ENCODE measurements at places on chromosomes 13 and 19.

DNA sequence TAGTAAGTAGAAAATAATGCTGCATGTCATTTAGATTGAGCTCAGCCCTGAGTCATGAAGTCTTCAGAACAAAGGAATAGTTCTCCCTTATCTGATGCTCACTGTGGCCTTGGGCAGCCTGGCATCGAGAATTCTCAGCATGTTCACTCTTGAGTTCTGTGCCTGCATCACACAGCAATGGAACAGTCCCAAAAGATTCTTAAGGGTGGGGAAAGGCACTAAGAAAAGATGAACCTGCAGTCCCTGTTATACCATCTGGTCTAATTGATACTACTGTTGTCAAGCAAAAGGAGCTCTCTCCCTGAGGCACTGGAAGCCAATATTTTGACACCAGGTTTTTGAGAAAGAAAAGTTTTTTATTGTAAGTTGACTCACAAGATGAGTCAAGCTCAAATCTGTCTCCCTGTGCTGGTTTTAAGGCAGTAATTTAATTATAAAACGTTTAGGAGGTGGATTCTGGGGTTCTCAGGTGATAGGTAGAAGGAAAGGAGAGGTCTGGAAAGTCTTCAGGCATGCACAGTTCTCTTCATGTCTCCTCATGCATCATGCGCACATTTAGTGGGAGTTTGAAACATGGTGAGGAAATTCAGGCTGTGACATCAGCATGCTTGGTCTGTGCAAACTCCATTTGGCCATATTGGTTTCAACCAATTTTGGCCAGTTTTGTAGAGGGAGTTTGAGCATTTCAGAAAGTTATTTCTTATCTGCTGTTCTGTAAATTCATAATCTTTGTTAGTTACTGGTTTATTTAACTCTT is 38.1 kb upstream of the ZNF766 start:
- no peak for DNase-seq

DNA sequence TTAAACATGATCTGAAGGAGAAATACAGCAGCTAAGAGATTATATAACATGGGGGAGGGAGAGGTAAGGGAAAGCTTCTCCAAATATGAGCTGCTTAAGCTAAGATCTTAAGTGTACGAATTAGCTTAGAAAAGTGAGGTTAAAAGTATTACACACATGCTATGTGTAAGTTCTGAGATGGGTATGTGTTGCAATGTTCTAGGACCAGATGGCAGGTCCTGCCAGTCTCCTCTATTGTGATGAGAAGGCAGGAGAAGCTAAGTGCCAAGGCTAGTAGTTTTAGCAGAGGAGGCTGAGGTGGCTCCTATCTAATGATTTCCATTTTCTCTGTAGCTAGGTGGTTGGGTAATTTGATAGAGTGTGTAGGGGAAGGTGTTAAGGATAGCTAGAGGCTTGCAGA is 57.6 kb downstream of the MICU2 start:
- no peak for DNase-seq

GRCh38 chr13:23852351-23852750 is 36.8 kb downstream of the MIPEP start:
- no peak for DNase-seq

DNA sequence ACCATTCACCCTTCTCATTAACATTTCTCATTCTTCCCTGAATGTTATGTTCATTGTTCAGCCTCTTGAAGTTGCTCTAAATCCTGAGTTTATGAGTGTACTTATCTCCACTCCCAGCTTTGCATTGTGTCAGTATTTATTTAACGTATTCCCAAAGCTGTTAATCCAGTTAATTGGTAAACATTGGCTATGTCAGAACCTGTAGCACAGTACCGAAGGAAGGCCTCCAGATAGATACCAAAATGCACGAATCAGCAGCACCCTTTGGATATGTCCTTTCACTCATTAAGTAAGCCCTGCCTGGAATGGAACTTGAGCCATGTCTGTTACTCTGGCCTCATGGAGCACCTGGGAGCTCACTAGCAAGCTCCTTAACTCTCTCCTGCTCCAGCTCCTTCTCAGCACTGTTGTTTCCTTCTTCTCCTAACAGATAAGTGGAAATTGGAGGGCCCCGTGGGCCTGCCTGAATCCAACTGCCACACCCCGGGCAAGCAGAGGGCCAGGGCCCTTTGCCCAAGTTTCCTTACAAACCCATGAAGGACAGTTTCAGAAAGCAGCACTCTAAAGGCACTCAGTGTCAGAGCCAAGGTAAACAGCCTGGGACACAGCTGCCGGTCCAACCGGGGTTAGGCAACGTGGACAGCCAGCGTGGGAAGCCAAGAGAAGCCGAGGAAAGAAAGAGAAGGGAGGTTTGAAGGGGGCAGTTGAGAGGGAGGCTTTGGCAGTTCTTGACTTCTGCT is 155.0 kb upstream of the SERP2 start:
- DNase-seq, result no peak

DNA sequence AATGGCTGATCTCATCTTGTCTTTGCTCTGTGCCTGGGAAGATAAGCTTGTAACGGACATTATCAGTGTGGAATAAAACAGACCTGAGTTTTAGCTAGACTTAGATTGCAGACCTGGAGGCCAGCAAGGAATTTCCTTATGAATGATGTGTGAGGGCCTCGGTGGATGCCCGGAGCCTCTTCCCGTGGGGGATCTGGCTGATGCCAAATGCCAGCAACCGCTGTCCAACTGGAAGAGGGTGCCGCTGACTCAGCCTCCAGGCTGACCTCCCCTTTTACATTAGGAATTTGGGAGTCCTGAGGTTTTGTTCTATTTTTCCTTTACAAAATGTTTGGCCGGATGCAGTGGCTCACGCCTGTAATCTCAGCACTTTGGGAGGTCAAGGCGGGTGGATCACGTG is 19.6 kb upstream of the LILRA2 start:
- no peak for DNase-seq

DNA sequence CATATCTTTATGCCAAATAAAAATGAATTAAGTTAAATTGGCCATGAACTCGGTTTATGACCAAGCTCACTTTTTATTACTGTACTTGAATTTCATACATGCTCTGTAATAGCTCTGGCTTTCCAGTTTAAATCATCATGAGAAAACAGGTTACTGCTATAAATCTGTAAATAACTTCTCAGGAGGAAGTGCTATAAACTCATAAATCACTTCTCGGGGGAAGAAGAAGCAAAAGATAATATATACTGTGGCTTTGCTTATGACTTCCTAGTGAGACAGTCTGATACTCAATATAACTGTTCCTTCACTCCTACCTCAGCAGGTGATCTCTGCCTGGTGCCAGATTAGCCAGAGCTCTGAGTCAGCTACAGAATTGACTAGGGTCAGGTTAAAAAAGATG is 12.5 kb downstream of the SUPT20H start:
- DNase-seq, result no peak

DNA sequence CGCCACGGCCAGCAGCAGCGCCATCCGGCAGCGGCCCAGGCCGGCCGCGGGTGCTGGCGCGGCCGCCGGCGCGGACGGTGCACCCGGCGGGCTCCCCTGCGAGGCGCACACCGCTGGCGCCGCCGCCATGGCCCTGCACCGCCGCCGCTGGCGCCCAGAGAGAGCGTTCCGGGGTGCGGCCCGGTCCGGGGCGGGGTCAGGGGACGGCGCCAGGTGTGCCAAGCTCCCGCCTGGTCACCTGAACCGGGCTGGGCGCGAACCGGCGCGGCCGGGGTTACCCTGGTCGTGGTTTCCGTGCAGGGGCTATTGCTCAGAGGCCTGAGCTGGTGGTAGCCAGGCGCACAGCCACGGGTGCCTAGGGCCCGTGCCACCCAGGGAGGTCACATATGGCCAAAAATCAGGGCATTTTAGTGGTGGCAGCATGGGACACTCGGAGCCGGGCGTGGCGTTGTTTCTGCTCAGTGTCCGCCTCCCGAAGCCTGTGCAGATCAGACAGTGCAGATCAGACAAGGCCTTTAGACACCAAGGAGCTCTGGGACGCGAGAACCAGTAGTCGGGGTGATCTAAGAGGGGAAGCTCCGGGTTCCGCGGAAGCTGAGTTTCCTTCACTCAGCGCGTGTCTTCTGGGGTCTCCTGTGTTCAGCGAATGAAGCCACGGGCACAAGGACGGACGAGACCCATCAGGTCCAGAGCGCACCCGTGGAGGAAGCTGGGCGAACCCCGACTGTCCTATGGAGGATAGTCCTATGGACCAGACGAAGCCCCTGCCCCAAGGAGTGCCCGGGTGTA is at the start of gene TMEM238:
Gene TMEM238, minus strand, starts transcription at position 162 of the 789 bp plus-strand sequence. Its CDS starts 33 bp downstream, at position 129.
- no peak for DNase-seq

- no peak for DNase-seq
These were observed 137.9 kb downstream of the MTUS2 start for GRCh38 chr13:28958018-28958417.

DNA sequence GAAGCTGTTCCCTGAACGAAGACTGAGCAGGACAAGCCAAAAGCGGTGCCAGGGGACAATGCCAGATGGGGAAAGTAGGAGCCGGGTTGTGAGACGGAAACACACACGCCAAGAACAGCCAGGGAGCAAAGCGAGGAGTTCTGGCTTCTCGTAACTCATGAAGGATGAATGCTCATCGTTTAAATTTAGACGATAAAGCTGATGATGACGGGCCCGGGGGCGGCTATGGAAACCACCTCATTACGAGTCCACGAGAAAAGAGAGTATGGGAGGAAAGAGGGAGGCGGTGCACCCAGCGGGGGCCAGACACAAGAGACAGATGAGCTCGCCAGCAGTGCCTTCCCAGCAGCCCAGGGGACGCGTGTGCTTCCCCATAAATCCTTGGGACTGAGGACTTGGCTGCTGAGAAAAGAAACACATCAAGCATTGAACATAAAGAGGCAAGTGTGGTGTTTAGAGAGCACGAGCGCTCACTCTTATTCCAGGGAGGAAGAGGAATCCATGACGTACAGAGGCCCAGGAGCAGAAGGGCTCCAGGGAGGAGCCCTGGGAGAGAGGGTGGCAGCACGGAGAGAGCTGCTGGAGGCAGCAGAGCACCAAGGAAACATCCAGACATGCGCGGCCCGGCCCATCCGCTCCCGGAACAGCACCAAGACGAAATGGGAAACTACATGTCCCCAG is 70.7 kb downstream of the EPS15L1 start:
- no peak for DNase-seq

DNA sequence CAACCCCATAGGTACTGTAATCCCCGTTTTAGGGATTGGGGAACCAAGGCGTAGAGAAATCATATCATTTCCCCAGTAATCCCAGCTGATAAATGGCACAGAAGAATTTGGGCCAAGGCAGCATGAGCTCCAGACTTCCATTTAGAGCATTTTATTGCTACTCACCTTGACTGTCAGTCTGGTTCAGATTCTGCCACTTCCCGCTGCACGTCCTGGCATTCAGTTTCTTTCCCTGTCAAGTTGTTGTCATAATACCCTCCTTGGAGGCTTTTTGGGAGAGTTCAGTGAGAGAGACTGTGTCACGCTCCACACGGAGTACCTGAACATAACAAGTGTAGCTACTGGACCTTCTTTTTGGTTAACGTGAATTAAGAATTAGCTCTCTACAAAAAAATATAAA is 7.5 kb upstream of the C1QTNF9 start:
- no peak for DNase-seq

- DNase-seq, result no peak
These were observed 267.4 kb downstream of the ABCC4 start for GRCh38 chr13:95033890-95034289.

- DNase-seq, result no peak
These were observed 2.5 kb upstream of the BCAT2 start for GRCh38 chr19:48813123-48813913.

DNA sequence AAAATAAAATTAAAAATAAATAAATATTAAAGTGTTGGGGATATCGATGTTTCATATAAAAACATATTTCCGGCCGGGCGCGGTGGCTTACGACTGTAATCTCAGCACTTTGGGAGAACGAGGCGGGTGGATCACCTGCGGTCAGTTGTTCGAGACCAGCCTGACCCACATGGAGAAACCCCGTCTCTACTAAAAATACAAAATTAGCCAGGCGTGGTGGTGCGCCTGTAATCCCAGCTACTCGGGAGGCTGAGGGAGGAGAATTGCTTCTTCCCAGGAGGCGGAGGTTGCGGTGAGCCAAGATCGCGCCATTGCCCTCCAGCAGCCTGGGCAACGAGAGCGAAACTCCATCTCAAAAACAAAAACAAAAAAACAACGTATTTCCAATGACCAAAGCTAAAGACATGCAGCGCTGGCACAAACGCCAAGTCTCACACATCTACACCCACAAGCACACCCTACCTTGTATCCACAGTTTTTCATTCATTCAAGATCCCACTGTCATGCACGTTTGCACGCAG is 907 bp downstream of the ZNF569 start:
- DNase-seq, result no peak

- no peak for DNase-seq
These were observed 54.8 kb downstream of the EPS15L1 start for GRCh38 chr19:16416991-16417390.

DNA sequence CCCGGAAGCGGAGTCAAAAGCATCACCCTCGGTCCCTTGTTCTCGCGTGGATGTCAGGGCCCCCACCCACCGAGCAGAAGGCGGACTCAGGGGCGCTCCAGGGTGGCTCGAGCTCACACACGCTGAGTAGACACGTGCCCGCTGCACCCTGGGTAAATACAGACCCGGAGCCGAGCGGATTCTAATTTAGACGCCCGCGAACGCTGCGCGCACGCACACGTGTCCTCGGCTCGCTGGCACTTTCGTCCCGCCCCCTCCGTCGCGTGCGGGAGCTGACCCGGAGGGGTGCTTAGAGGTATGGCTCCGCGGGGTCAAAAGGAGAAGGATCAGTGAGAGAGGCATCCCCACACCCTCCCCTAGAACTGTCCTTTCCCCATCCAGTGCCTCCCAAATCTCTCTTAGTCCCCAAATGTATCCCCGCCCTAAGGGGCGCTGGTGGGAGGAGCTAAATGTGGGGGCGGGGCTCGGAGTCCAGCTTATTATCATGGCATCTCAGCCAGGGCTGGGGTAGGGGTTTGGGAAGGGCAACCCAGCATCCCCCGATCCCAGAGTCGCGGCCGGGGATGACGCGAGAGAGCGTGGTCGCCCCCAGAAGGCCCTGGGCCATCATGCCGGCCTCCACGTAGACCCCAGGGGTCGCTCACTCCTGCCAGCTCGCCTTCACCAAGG is 451 bp upstream of the ICAM5 start:
- DNase-seq, result no peak

GRCh38 chr13:51628059-51628852 is 44.0 kb downstream of the WDFY2 start:
- no peak for DNase-seq

DNA sequence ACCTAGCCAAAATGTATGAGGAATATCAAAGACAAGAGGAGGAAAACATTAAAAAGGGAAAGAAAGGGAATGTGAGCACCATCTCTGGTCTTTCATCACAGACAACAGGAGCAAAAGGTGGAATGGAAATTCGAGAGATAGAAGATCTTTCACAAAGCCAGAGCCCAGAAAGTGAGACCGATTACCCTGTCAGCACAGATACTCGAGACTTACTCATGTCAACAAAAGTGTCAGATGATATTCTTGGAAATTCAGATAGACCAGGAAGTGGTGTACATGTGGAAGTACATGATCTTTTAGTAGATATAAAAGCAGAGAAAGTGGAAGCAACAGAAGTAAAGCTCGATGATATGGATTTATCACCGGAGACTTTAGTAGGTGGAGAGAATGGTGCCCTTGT is 217.0 kb downstream of the NBEA start:
- no peak for DNase-seq

Data from epithelial cell of proximal tubule (primary cell).